ENCODE measurements at places on chromosomes 3 and 15. TPM values are rescaled to one million over a fixed set of nuclear protein-coding genes. Genes with fewer than 3 reads are reported as not detected.

DNA sequence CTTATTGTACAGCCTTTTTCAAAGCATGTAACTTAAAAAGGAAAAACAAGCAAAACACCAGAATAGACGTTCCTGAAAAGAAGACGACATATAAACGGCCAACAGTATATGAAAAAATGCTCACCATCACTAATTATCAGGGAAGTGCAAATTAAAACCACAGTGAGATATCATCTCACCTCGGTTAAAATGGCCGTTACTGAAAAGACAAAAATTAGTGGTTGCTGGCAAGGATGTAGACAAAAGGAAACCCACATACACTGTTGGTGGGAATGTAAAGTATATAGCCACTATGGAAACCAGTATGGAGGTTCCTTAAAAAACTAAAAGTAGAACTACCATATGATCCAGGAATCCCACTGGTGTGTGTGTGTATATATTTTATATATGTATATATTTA, 64.5 kb upstream of the MLF1 start:
- DNase-seq, result no peak

Gene TGM4
- not detected for total RNA-seq

DNA sequence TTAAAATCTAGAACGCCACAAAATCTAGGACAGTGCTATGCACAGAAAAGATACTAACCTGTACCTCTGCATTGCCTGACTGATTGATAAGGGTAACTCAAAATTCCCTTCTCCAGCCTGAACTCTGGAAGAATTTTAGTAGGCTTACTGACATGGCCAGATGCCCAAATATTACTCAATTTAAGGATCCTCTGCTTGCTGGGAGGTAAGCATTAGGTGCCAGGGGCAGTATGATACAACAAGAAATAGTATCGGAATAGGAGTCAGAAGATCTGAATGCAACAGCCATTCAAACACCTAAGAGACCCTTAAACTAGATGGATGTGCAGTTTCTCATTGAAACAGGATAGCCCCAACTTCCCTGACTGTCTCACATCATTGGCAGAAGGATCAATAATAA, 45.4 kb downstream of the CERS3 start:
- no peak for DNase-seq

DNA sequence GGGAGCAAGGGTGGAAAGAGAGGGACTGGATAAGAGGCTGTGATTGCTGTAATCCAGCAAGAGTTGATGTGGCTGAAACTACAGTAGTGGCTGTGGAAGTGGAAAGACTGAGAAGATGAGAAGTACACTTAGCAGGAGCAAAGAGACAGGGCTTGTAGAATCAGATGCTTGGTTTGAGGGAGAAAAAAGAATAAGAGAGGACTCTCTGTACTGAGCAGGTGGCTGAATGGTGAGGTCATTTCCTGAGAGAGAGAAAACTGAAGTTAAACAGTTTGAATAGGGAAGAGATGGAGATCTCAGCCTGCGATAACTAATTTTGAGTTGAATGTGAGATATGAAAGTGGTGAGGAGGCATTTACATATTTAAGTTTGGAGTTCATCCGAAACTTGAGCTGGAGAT, 95.8 kb upstream of the SLC25A36 start:
- DNase-seq, result no peak

- DNase-seq, result no peak
Observed at GRCh38 chr15:71109905-71110304, 5.4 kb upstream of the THSD4 start.

- no peak for DNase-seq
Observed at GRCh38 chr3:105837947-105838346, 30.9 kb downstream of the CBLB start.

GRCh38 chr15:36067483-36068274, 511.7 kb upstream of the CDIN1 start:
- no peak for DNase-seq

- DNase-seq, result no peak
Observed at GRCh38 chr15:53830707-53831386, 71.4 kb upstream of the WDR72 start.

DNA sequence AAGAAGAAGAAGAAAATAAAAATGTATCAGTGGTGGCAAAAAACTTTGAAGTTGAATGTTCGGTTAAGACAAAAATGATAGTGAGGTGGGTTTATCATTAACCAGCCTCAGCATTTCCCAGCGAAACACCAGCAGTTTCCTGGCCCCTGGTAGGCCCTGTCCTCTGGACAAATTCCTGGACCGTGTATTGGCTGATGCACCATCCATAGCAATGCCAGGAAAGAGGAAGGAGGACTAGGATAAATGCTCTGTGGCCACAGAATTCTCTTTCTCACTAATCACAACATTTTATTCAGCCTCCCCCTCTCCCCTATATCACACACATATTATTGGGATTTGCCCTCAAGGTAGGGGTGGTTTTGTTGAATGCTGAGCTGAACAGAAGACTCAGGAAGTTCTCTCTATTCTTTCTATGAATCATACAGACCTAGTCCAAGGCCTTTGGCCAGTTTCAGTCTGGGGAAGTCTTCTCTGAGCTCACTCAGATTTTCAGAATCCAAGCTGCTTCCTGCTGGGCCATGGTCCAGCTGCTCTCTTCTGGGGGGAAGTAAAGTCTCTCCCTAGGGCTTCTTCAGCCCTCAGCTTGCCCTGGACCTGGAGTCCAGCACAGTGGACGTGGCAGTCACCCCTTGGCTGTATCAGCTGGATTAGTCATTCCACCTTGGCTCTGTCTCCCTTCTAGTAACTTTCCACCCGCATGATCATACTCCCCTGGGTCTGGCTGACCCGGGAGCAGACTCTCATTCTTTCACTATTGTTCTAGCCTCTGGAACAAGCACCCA, 27.6 kb downstream of the SLC28A1 start:
- DNase-seq, result no peak

DNA sequence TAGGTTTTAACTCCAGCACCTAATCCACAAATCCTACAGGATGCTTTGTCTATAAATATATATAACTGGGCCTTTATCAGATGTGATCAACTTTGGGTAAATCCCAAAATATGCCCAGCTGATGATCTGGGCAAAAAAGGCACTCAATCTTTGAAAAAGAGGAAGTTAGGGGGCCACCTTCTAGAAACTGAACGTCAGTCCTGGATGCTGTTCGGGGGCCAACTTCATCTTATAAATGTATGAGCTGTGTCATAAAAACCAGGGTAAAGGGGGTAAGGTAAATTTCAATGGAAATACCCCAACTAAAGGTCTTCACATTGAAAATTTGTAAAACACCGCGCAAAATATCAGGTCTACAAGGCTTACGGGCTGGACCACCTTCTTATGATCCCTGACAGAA, 264.4 kb upstream of the UBE2E2 start:
- no peak for DNase-seq

DNA sequence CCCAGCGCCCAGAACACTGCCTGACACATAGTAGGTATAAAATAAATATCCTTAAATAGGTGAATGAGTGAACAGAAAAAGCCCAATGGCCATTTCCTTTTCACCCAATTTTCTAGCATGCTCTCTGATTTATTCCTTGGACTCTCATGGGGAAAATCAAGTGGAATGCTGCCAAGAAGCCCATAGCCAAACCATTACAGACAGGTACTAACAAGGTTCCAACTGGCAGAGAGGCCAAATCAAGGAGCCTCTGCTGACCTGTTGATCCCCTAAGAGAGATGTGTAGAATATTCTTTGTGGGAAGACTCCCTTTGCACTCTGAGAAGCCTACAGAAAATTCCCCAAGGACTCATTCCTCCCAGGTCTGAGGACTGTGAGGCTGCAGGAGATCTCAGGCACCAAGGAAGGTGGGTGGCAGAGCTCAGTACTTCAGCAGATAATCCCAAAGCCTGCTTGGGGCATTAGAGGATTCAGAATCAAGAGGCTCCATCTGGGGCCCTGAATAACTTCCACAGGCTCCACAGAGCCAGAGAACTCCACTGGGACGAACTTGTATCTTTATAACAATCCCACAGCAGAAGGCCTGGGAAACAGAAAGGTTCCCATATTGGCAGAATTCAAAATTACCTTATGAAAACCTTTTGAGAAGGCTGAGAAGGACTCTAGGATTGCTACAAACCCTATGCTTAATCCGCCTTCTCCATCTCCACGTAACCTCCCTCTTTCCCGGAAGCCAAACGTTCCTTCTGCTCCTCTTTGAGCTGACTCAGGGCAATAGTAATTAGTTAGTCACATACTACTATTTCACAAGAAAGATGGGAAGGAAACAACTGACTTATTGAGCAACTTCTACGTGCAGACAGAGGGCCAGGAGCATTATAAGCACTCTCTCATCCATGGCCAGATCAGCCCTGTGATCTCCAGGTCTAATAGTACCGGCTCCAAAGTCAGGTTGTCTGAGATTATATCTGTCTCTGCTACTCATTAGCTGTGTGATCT, 34.5 kb downstream of the PRICKLE2 start:
- no peak for DNase-seq

- DNase-seq, result no peak
Observed at GRCh38 chr3:159773706-159774105, 214.9 kb upstream of the IL12A start.

Measured in naive thymus-derived CD4-positive, alpha-beta T cell (primary cell).